ENCODE measurements at places on chromosomes 6 and 20.

DNA sequence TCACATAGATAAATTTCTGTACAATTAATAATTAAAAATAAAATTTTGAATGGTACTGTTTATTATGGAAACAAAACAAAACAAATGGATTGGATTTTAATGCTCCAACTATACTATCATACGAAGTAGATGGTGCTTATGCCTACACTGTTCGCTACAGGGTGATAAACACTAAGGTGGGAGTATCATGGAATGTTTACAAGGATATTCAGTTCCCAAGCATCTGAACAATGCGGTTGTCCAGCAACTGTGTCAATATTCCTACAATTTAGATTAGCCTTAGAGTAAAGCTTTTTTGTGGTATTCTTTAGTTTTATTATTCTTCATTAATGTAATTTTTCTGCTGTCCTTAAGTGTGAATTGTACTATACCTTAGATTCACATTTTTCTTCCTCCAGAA lies 105.1 kb downstream of the MMS22L start:
- no peaks in the 10 kb centered on the region for H3K36me3 ChIP-seq
- DNase-seq = peak; percentile 31
- H3K4me1 ChIP-seq = no peaks in the 10 kb centered on the region
- H3K4me3 ChIP-seq = no peak overlapping the region
- H3K27me3 ChIP-seq = no peaks in the 10 kb centered on the region

- H3K4me1 ChIP-seq = no peaks in the 10 kb centered on the region
- no peak for DNase-seq
- no peak overlapping the region for H3K27ac ChIP-seq
- H3K27me3 ChIP-seq = 0 out of 2 replicates have a peak, but pooled peaks cover 1% of the 10 kb centered on the region
- no peaks in the 10 kb centered on the region for H3K36me3 ChIP-seq
These were observed 29.7 kb downstream of the LIN28B start for GRCh38 chr6:104986625-104987024.

- H3K27ac ChIP-seq = no peak overlapping the region
- no peak overlapping the region for H3K4me3 ChIP-seq
- no peak for DNase-seq
- no peaks in the 10 kb centered on the region for H3K4me1 ChIP-seq
- no peaks in the 10 kb centered on the region for H3K27me3 ChIP-seq
These were observed 761.2 kb downstream of the TENT5A start for GRCh38 chr6:80991316-80991715.

DNA sequence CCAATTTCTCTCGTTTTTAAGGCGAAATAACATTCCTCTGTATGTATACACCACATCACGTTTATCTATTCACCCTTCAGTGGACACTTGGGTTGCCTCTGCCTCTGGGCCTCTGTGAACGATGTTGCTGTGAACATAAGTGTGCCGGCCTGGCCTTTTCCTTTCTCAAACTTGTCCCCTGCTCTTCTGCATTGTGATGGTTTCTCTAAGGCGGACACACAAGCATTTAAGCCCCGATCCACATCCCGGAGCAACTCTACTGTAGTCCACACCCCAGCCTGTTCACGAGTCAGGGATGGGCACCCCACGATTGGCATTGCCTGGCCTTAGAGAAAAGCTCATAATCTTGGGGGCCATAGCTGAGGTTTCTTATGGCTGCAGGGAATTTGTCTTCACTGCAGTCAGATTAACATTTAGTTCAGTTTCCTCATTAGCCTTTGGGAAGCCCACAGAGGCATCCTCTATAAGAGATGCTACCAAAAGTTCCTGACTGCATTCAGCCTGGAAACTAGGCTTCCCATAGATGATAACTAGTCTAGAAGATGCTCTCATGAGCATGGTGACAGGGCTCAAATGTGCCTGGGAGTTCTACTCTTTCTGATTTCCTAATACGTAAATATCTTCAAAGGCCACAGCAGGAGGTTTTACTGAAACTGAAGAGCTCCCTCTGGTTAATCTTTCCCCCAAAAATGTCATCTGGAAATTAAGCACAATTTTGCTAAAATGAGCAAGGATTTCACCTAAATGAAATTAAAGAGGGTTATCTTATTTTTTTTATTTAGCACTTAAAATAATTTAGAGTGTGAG lies 762 bp downstream of the ZC3H12D start:
- H3K36me3 ChIP-seq = no peaks in the 10 kb centered on the region
- H3K27ac ChIP-seq = no peak overlapping the region
- no peak for DNase-seq

GRCh38 chr20:728256-728944 lies 39.9 kb downstream of the SLC52A3 start:
- peak; percentile 18 for DNase-seq
- peak overlapping the region; percentile 15 for H3K4me3 ChIP-seq
- H3K27ac ChIP-seq = no peak overlapping the region
- no peaks in the 10 kb centered on the region for H3K4me1 ChIP-seq
- no peaks in the 10 kb centered on the region for H3K36me3 ChIP-seq

DNA sequence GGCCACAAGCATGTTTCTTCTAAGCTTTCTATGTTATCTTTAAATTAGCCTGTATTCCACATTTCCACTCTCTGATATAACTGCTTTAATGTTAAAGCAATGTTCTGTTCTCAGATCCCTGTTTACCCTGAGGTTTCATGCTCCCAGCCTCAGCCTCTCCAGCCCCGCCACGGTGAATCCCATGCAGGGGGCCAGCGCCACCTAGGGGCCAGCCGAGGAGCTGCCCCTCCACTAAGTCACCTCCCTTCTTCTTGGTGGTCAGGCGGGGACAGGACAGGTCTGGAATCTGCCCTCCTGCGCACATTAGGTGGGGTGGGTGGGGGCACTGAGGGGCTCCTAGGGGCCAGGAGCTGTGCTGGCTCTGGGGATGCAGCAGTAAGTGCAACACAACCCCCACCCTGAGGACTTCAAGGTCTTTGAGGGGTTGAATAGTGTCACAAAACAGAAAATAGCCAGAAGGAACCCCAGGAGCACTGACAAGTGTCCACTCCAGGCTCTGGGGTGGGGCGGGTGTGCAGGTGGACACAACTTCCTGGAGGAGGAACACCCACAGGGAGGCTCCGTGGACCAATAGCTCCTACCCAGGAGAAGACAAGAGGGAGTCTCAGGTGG lies 61.6 kb downstream of the RAB44 start:
- peak; percentile 68 for DNase-seq
- no peaks in the 10 kb centered on the region for H3K4me1 ChIP-seq
- no peak overlapping the region for H3K27ac ChIP-seq

GRCh38 chr20:23508449-23509229 lies 17.7 kb downstream of the CST8 start:
- DNase-seq = no peak
- no peaks in the 10 kb centered on the region for H3K4me1 ChIP-seq
- no peak overlapping the region for H3K4me3 ChIP-seq
- H3K27me3 ChIP-seq = no peaks in the 10 kb centered on the region

DNA sequence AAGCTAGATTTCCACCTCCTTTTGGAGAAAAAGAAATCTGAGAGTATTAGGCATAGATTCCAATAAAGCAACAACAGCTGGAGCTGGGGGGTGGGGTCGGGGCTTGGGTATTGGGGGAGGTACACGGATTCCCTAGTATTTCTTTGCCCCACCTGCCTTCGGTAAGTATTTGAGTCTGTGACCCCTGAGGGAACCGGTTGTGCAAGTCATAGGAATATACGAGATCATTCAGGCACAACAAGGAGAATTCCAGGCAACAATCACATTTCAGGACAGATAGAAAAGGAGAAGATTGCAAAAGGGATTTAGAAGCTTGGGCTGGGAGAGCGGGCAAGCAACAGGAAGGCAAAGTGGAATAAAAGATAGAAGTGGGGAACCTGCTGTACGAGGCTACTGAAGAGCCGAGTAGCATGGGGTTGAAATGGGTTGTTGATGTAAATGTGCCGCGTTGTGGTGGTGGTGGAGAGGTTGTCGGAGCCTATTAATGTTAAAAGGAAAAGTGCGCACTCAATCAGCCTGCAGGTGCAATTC lies 148.9 kb downstream of the BCAS1 start:
- H3K27ac ChIP-seq = no peak overlapping the region
- no peak for DNase-seq
- peaks cover 17% of the 10 kb centered on the region for H3K4me1 ChIP-seq
- no peaks in the 10 kb centered on the region for H3K36me3 ChIP-seq
- H3K27me3 ChIP-seq = no peaks in the 10 kb centered on the region

- peaks cover 10% of the 10 kb centered on the region for H3K4me1 ChIP-seq
- no peaks in the 10 kb centered on the region for H3K27me3 ChIP-seq
- no peaks in the 10 kb centered on the region for H3K36me3 ChIP-seq
These were observed 220.0 kb upstream of the FOXQ1 start for GRCh38 chr6:1091900-1092299.

DNA sequence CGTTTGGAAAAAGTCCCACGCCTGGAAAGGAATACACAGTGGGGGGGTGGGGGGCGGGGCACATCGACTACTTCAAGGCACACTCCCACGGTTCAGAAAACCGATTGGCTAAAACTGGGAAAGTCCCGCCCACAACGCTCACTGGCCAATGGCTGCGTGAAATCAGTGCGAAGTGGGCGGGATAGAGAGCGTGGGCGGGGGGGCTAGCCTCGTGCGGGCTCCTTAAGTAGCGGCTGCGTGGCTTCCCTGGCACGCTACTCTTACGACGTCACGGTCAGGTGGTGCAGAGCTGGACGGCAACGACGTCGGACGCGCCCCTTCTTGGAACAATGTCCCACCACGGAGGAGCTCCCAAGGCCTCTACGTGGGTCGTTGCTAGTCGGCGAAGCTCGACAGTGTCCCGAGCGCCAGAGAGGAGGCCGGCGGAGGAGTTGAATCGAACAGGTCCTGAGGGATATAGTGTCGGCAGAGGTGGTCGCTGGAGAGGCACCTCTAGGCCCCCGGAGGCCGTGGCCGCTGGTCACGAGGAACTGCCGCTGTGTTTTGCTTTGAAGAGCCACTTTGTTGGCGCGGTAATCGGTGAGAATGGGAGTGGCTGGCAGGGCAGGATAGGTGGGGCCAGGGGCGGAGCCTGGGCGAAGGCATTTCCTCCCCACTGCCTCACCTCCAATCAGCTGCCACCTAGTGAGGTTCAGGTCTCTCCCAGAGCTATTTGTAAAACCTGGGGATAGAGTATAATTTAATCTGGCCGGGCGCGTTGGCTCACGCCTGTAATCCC lies at the start of gene DDX43:
Gene DDX43 (plus strand): TSS at position 252 of the 778 bp plus-strand sequence. CDS start 78 bp downstream, at position 330.
- H3K27ac ChIP-seq = no peak within 1 kb of the TSS
- no peak within 1 kb of the TSS for H3K4me3 ChIP-seq
- no peaks in the 10 kb centered on the region for H3K27me3 ChIP-seq
- H3K4me1 ChIP-seq = no peaks in the 10 kb centered on the region

DNA sequence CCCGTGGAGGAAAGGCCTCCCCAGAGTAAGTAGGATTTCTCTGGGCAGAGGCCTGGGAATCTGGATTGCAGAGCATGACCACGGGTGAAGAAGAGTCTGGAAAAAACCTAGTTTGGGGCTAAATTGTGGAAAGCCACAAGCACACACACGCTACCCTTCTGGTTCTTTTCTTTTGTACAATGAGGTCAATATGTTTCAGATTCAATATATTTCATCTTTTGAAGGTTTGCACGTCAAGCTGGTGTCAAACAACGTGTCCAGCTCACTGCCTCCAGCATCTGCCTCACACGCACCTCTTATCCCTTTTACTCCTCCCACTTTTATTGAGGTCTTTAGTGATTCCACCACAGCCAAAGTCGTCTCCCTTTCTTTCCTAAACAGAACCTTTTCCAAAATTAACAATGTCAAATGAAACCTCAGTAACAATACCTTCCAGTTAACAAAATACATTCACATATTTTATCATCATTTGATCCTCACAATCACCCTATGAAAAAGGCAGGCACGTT lies 773 bp upstream of the EPB41L2 start:
- no peak for DNase-seq
- peak overlapping the region; percentile 42 for H3K4me3 ChIP-seq
- H3K4me1 ChIP-seq = 0 out of 2 replicates have a peak, but pooled peaks cover 3% of the 10 kb centered on the region
- no peaks in the 10 kb centered on the region for H3K27me3 ChIP-seq

DNA sequence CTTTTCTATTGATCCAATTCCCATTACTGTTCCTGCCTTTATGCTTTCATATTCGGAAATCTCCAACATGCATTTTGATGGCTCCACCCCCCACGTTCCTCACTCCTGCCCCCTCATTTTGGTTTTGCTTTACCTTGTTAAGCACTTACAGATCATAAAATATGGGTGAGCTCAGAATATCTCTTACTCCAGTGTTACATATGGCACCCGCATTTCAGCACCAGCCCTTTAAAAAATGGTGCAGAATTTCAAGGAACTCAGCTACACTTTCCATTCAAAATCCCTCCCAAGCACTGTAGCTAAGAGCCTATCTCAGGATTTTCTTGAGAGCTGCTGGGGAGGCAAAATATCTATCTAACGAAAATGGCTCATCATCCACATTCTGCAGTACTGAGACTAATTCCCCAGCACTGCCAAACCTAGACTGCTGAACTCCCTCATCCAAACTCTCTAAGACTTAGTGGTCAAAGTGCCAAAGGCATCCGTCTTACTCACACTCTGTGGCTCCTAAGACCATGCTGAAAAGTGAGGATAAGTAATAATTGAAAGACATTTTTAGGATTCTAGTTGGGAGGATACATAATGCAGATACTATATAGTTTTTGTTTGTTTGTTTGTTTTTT lies 7.8 kb downstream of the SGK1 start:
- H3K4me1 ChIP-seq = no peaks in the 10 kb centered on the region
- no peaks in the 10 kb centered on the region for H3K36me3 ChIP-seq
- H3K4me3 ChIP-seq = no peak overlapping the region
- peak; percentile 35 for DNase-seq
- H3K27ac ChIP-seq = no peak overlapping the region

GRCh38 chr6:11363881-11364576 lies 131.6 kb upstream of the NEDD9 start:
- no peaks in the 10 kb centered on the region for H3K36me3 ChIP-seq
- DNase-seq = no peak
- H3K4me3 ChIP-seq = no peak overlapping the region
- no peak overlapping the region for H3K27ac ChIP-seq
- H3K27me3 ChIP-seq = no peaks in the 10 kb centered on the region

DNA sequence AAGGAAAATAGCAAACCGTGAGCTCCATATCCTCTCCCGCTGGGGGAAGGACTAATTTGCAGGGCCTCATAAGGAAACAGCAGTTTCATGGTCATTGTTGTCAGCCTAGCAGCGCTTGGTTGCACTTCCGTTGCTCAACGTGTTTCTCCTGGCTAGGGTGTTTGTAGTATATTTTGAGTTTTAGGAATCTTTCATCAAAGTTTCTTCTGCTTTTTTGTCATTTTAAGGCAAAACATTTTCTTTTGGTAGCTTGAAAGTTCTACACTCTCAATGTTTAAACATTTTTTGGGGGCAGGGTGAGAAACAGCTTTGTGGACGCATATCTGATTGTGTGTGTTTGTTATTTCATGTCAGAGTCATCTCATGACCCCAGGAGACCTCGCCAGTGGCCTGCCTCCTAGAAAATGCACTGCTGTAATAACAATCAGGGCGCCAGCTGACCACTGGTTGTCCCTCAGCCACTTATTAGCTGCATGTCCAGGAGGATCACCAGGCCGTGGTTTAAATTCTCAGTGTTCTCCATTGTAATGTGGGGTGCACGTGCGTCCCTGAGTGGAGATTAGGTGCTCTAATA lies 20.6 kb downstream of the JARID2 start:
- no peak overlapping the region for H3K27ac ChIP-seq
- H3K4me1 ChIP-seq = peaks cover 30% of the 10 kb centered on the region

GRCh38 chr6:14273191-14273590 lies 155.6 kb downstream of the CD83 start:
- no peak overlapping the region for H3K27ac ChIP-seq
- no peaks in the 10 kb centered on the region for H3K36me3 ChIP-seq
- H3K4me3 ChIP-seq = no peak overlapping the region
- 0 out of 2 replicates have a peak, but pooled peaks cover 1% of the 10 kb centered on the region for H3K27me3 ChIP-seq
- peaks cover 4% of the 10 kb centered on the region for H3K4me1 ChIP-seq
- no peak for DNase-seq

GRCh38 chr6:75202676-75203131 lies 3.1 kb downstream of the COL12A1 start:
- H3K36me3 ChIP-seq = peaks cover 7% of the 10 kb centered on the region
- H3K27me3 ChIP-seq = no peaks in the 10 kb centered on the region
- DNase-seq = peak; percentile 46
- H3K4me3 ChIP-seq = peak overlapping the region; percentile 35
- peak overlapping the region; percentile 78 for H3K27ac ChIP-seq

Measured in IMR-90 (cell line).